CD4-positive, alpha-beta T cell (primary cell): ENCODE measurements at places on chromosomes 16 and 17. TPM values are rescaled to one million over a fixed set of nuclear protein-coding genes. Genes with fewer than 3 reads are reported as not detected.

- H3K36me3 ChIP-seq, result no peaks in the 10 kb centered on the region
- H3K27me3 ChIP-seq, result peaks cover 7% of the 10 kb centered on the region
- H3K4me3 ChIP-seq, result no peak overlapping the region
- H3K4me1 ChIP-seq, result peaks cover 5% of the 10 kb centered on the region
- peak; percentile 26 for DNase-seq
Observed at GRCh38 chr16:25838724-25839186, 147.0 kb downstream of the HS3ST4 start.

DNA sequence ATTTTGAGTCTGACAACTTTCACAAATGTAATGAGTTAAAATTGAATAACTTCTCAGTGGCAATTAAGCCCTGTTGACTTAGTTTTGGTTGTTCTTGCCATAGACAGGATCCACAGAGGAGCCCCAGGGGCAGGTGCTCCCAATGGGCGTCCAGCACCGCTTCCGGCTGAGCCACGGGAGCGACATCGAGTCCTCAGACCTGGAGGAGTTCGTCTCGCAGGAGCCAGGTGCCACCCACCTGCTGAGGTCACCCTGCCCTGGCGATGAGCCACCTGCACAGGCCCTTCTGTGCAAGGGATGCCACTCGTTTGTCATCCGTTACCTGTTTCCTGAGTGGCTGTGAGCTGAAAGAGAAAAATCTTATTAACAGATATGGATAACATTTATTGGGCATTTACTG lies 10.7 kb downstream of the CCDC40 start:
- no peak overlapping the region for H3K4me3 ChIP-seq
- no peaks in the 10 kb centered on the region for H3K4me1 ChIP-seq
- no peak overlapping the region for H3K27ac ChIP-seq
- no peak for DNase-seq
- H3K27me3 ChIP-seq, result no peaks in the 10 kb centered on the region
- H3K36me3 ChIP-seq, result no peaks in the 10 kb centered on the region

CDH5 gene
- not detected for total RNA-seq

GRCh38 chr16:48323783-48324775 lies 61.1 kb downstream of the SIAH1 start:
- no peak overlapping the region for H3K27ac ChIP-seq
- peaks cover 8% of the 10 kb centered on the region for H3K4me1 ChIP-seq

DNA sequence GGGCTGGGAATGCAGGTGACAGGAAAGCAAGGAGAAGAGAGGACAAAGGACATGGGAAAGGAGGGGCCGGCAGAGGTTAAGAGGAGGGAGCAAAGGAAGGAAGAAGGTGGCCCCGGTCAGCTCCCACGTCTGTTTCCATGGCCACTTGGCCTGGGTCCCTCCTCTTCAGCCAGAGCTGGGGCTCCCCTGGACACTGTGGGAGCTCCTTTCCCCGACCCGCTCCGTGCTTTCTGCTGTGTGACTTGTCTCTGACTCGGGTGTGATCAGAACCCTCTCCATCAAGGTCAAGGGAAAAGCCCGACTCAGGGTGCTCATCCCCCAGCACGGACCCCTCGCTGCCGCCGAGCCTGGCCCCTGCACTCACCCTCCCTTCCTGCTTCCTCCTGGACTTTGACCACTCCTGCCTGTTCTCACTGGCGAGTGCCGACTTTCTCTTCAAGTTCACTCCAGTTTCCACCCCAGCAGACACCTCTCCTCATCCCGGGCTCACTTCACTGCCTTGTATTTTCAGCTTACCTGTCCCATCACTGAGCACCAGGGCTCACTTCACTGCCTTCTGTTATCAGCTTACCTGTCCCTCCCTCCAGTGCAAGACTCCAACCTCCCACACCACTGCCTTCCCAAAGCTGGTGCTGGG lies 61.2 kb downstream of the MEAK7 start:
- no peak overlapping the region for H3K27ac ChIP-seq
- H3K27me3 ChIP-seq, result peaks cover 21% of the 10 kb centered on the region
- no peak overlapping the region for H3K4me3 ChIP-seq
- no peak for DNase-seq
- H3K4me1 ChIP-seq, result no peaks in the 10 kb centered on the region

SLC52A1 gene
- not detected for total RNA-seq
